M059J (cell line): ENCODE measurements at places on chromosomes 5 and 9.

- no peak for DNase-seq
Observed at GRCh38 chr5:151162776-151163175, 5.2 kb upstream of the ANXA6 start.

- no peak for DNase-seq
Observed at GRCh38 chr5:68682400-68683160, 411.2 kb upstream of the SLC30A5 start.

DNA sequence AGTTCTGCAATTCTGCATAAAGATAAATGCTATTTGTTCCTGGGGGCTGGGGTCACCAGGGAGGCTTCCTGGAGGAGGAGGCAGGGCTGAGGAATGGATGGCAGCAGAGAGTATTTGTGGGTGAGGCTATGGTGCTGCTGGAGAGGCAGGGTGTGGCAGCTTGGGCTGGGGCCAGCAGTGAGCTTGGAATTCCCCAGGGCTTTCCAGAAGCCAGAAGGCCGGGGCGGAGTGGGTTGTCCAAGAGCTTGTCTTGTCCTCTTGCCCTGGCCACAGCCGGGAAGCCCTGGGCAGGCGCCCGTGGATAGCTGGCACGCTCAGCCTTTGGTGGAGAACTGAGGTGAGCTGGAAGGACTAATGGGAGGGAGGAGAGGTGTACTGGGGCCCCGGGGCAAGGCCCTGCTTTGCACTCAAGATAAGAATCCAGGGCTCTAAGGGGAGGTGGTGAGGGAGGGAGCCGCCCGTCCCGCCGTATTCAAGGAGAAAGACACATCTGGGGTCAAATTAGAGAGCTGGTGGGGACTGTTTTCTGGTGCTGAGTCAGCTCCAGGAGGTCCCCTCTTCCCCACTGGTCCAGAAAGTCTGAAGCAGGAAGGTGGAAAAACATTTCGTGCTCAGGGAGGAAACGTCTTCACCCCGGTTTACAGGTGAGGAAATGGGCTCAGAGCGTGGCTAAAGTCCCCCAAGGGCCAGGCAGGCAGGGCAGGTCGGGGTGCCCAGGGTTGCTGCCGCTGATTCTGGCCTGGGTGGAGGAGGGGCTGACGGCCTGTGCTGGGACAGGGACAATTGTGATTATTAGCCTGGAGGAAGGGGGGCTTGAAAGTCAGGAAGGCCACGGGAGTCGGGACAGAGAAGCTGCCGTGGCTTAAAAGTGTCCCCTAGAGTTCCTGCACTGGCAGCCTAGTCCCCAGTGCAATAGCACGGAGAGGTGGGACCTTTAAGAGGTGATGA lies 26.9 kb upstream of the CNOT6 start:
- peak; percentile 52 for DNase-seq

GRCh38 chr9:94921092-94921471 lies 194.6 kb downstream of the AOPEP start:
- peak; percentile 88 for DNase-seq
